Stimulated activated CD8-positive, alpha-beta memory T cell treated with anti-CD3 and anti-CD28 coated beads, Interleukin-7, amount 100 ng/mL, for 1 hour (primary cell): ENCODE measurements at places on chromosomes 1 and 21.

DNA sequence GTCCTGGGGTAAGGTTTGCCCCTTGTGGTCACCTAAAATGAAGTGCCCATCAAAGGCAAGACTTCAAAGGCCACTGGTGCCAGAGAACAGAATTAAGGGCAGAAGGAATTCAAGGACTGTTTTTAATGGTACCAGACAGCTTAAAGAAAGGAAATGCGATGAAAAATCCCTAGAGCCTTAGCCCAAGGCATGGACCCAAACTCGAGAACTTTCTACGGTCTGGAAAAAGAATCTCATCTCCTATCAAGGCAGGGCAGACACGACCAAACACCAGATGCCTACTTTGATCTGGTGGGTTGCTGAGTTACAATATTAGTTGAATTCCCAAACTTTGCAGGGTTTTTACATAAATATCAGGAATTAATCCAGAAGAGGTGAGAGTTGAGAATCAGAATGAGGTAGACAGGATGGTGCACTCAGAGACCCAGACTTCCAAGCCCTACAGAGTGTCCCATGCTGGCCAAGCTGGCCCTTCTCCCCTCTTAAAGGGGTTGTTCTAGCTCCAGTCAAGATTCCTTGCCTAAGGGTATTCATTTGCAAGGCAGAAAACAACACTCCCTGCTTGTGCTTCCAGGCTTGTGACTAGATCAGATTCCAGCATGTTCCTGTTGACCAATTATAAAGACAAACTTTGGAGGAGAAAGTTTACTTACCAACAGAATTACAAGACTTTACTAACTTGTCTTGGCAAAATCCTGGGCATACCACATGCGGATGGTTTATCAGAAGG, 48.0 kb downstream of the EDN2 start:
- DNase-seq = no peak

DNA sequence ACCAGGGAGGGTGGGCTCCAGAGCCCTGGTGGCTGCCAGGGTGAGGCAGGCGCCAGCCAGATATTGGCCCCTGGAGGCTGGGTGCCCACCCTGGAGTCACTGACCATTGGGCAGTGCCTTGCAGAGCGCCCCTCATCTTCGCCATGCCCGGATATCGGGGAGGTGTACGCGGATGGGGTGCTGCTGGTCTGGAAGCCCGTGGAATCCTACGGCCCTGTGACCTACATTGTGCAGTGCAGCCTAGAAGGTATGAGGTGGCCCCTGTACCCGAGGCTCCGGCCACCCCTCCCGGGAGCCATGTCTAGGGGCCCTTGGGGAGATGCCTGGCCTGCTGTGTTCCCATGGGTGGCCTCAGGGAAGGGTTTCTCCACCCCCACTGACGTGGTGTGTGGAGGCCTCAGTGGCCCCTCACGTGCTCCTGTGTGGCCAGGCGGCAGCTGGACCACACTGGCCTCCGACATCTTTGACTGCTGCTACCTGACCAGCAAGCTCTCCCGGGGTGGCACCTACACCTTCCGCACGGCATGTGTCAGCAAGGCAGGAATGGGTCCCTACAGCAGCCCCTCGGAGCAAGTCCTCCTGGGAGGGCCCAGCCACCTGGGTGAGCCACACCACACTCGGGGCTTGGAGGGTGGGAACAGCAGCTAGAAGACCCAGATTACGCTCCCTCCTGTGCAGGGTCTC, 30.9 kb downstream of the TRIM11 start:
- DNase-seq = no peak

DNA sequence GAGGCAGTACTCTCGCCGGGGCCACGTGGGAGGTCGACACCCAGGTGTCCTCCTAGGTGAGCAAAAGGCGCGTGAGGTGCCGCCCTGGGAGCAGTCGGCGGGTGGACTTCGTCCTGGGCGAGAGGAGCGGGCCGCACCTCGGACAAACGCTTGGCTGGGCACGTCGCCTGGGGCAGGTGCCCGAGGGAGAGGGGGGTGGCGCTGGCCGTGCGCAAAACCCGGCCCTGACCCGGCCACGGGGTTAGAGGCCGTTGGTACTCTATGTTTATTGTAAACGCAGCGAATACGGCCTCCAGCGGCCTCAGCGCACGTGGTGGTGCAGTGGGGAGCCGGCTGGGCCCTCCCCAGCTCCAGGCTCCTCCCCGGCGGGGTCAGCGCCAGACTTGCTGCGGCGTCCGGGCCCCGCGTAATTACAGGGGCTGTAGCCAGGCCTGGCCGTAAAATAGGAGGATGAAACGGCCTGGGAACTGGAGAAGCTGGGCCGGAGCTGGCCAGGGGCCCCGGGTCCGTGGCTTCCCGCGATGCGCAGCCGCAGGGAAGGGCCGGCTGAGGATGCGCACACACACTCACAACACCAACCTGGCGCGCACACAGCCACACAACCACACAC, 1.6 kb upstream of the EFNA1 start:
- no peak for DNase-seq

DNA sequence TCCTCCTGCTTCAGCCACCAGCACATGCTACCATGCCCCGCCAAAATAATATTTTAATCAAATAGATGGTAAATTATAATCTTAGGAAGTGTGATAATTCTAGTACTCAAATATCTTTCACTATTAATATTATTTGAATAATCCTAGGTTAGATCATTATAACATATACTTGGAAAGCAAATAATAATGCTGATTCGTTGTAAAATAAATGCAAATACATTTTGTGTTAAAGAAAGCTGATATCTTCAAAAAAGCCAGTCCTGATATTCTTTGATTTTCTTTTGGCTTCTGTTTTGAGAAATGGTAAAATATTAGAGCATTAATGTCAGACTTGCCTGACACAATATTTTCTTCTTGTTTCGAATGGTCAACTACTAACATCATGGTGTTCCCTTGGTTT, 116.3 kb upstream of the ADAMTS5 start:
- no peak for DNase-seq

DNA sequence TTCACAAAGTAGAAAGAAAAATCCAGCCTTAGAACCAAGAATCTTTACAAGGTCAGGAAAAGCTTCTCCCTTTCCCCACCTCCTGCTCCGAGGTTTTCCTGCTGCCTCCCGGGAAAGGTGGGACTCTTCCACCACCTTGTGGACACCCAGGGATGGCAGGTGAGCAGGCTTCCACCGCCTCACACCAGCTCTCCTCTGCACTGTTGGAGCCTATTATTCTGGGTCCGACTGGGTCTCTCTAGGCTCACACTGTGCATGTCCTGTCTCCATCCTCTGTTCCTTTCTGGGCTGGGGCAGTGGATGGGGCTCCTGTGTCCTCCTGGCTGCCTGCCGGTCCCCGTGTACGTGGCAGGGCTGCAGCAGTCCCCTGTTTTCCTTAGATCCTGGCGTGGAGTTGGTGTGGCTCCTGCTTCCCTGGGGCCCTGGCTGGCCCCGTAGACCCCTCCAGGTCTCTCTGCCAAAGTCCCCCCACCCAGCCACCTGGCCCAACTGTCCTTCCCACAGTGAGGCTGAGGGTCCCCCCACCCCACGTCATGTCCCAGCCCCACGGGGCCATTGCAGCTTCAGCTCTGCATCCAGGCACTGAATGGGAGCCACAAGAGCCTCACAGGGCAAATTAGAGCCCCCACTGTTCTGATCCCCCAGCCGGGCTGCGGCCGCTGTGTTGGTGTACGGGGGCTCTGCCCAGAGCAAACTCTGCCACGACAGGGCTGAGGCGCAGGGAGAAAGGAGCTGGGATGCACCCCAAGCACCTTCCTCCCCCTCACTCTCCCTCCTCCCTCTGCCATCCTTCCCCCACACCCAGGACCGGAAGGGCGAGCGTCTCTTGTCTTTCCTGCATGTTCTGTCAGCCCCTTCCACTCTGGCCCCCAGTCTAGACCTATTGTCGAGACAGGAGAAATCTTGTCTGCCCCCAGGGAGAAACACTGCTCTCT, 3.3 kb upstream of the SLC45A1 start:
- DNase-seq = peak; percentile 9

GRCh38 chr1:57798543-57798942, 374.7 kb upstream of the DAB1 start:
- no peak for DNase-seq

DNA sequence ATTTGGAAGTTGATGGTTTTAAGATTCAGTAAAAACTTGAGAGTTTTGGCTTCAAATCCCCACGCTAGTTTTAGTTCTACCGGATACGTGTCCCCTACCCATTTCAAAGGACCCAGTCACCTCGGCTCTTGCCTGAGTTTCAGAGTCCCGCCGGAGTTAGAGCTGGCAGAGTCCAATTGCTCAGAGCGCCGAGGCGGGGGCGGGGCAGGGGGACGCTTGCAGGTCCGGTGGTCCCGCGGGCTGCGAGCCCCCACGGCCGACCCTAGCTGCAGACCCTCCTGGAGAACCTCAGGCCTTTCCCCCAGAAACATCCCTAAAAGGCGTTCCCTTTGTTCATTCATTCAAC, 765 bp upstream of the VPS45 start:
- peak; percentile 1 for DNase-seq

GRCh38 chr1:243406424-243406823, 150.6 kb downstream of the SDCCAG8 start:
- no peak for DNase-seq

DNA sequence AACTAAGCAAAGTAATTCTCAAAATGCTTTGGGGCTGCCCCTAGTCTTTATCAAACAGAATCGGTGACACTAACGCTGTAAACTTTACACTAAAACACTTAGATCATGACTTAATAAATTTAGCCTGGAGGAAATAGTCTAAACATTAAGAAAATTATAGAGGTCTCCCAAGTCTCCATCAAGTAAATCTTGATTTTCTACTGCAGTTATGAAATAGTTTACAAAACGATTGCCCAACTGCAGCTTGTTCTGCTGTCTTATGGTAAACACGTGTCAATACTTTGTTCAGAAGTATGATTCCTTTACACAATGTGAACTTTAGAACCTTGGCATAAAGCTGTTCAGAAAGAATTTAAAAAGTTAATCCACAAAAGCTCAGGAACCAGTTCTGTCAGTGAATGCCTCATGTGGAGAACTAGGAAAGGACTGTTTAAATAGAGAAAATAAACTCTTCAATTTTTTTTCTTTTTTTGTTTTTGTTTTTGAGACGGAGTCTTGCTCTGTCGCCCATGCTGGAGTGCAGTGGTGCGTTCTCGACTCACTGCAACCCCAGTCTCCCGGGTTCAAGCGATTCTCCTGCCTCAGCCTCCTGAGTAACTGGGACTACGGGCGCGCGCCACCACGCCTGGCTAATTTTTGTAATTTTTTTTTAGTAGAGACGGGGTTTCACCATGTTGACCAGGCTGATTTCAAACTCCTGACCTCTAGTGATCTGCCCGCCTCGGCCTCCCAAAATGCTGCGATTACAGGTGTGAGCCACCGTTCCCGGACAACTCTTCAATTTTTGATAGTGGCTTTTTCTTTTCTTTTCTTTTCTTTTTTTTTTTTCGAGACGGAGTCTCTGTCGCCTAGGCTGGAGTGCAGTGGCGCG, 1.6 kb downstream of the DDI2 start:
- no peak for DNase-seq

- DNase-seq = no peak
These were observed 57.3 kb upstream of the STUM start for GRCh38 chr1:226491093-226491850.

- no peak for DNase-seq
These were observed 21.6 kb downstream of the GLMN start for GRCh38 chr1:92277105-92277723.

DNA sequence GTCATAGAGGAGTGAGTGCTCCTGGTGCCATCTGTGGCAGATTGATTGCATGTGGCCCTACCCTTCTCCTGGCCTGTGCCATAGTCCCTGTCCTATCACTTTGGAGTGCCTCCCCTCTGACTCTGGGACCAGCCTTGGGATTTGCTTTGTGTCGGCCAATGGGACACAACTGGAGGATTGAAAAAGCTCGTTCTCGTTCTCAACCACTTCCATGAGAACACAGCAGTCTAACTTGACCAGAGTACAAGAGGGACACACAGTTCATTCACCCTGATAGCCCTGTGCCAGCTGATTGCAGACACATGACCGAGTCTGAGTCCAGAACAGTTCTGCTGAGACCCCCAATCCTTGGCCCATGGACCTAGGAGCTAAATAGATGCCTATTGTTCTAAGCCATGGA, 47.8 kb downstream of the C1orf198 start:
- no peak for DNase-seq

DNA sequence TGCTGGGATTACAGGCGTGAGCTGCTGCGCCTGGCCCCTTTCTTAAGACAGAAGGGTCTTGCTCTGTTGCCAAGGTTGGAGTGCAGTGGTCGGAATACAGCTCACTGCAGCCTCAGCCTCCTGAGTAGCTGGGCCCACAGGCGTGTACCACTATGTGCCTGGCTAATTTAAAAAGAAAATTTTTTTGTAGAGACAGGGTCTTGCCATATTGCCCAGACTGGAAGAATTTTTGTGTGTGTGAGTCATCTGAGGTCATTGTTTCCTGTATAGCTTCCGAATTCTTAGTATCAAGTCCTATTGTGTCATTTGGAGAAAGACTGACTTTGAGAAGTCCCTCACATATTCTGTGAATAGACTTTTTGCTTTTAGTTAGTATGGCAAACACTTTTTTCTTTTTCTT, 4.7 kb downstream of the SZRD1 start:
- DNase-seq = no peak

GRCh38 chr1:211155040-211155439, 21.1 kb upstream of the KCNH1 start:
- no peak for DNase-seq

GRCh38 chr1:30379684-30380624, 343.4 kb downstream of the MATN1 start:
- no peak for DNase-seq

- no peak for DNase-seq
These were observed 243.9 kb downstream of the FOXD2 start for GRCh38 chr1:47681735-47682134.

DNA sequence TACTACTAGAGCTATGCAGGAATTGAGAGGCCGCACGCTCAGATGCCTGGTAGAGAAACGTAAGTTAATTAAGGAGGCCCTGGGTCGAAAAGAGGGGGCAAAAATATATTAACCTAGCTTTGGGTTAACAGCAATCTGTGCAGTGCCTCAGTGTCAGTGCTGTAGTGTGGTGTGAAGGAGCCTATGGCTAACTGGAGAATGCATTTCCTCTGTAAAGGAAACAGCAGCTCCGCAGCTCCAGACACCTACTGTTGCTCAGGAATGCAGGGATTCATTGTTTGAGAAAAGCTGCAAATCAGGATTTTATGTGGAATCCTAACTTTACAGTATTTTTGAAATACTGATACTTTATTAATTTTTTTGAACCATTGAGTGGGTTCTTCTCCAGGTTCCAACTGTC, 18.4 kb downstream of the VANGL1 start:
- no peak for DNase-seq

DNA sequence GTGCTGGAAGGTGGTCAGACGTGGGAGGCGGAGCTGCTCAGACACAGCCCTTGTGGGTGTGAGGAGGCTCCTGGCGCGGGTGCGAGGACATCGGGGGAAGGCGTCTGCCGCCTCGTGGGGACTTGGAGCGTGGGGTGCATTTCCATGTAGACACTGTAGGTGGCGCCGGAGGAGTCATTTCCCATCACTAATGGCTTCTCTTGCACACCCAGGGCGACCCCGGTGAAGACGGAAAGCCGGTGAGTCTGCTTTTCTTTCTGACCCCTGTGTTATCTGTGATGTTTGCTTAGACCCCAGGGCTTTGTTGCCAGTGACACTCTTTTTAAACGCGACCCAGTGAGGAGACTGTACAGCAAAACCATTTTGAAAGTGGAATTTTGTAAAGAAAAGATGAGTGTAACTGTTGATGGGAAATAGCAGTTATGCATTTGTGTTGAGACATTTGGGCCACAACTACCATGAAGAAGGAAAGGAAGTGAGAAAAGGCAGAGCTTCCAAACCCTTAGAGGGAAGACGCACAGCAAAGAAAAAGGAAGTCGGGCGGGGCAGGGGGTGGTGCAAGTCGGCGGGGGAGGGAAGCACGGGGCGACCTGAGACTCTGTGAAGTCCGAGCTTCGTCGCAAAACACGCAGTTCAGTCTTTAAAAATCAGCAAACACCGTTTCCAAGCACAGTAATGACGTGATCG, 64.0 kb downstream of the SLC19A1 start:
- peak; percentile 55 for DNase-seq
